Psoas muscle (tissue), 8 donors: ENCODE measurements at places on chromosomes 7 and 10. TPM values are rescaled to one million over a fixed set of nuclear protein-coding genes. Genes with fewer than 3 reads are reported as not detected.

Gene EBF3
- 3.4 TPM for polyA plus RNA-seq

Gene AEBP1
- polyA plus RNA-seq = 2.8 TPM

Gene VIPR2
- polyA plus RNA-seq = 1.3 TPM

Gene CLDN4
- 0.10 TPM for polyA plus RNA-seq

Gene ACBD7
- not detected for polyA plus RNA-seq

Gene C10orf62
- 0.13 TPM for polyA plus RNA-seq

Gene PITX3
- polyA plus RNA-seq = 2.0 TPM

Gene PTER
- 5.9 TPM for polyA plus RNA-seq

Gene LIPM
- not detected for polyA plus RNA-seq

Gene P4HA1
- polyA plus RNA-seq = 262 TPM

Gene GJD4
- polyA plus RNA-seq = not detected

Gene FAM221A
- 3.5 TPM for polyA plus RNA-seq

Gene LRMDA
- 2.9 TPM for polyA plus RNA-seq

Gene RAPGEF5
- polyA plus RNA-seq = 3.6 TPM

Gene UCN3
- polyA plus RNA-seq = not detected

Gene GPR146
- 14.0 TPM for polyA plus RNA-seq
